ENCODE measurements at places on chromosomes 4 and X.

GRCh38 chr4:53459548-53459947 is 82.1 kb downstream of the FIP1L1 start:
- H3K4me1 ChIP-seq = no peaks in the 10 kb centered on the region
- H3K27me3 ChIP-seq = no peaks in the 10 kb centered on the region
- peaks cover 51% of the 10 kb centered on the region for H3K36me3 ChIP-seq
- DNase-seq = no peak
- H3K27ac ChIP-seq = no peak overlapping the region

- no peaks in the 10 kb centered on the region for H3K27me3 ChIP-seq
- H3K36me3 ChIP-seq = no peaks in the 10 kb centered on the region
- no peak for DNase-seq
- no peaks in the 10 kb centered on the region for H3K4me1 ChIP-seq
- H3K4me3 ChIP-seq = no peak overlapping the region
Measured at GRCh38 chr4:161629694-161630441, 533.9 kb downstream of the FSTL5 start.

- H3K27ac ChIP-seq = no peak overlapping the region
- no peaks in the 10 kb centered on the region for H3K27me3 ChIP-seq
- no peaks in the 10 kb centered on the region for H3K36me3 ChIP-seq
- DNase-seq = no peak
- no peak overlapping the region for H3K4me3 ChIP-seq
Measured at GRCh38 chrX:34546366-34546765, 110.7 kb downstream of the TMEM47 start.

DNA sequence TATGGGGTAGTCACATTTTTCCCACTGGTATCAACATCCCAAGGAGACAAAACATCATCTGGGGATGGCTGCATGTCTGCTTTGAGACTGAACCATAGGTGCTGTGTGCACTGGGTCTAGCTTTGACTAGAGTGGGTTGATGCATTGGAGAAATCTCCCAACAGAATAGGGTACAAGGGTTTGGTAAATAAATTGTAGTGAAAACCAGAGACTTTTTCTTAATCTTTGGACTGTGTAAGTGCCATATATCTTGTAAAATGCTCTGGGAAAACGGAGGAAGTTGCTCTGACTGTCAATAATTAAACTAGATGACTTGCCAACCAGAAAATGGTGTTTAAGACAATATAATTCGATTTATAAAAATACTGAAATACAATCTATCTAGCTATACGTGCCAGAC is 1064.0 kb upstream of the SLIT2 start:
- no peak for DNase-seq
- no peaks in the 10 kb centered on the region for H3K36me3 ChIP-seq

- no peak for DNase-seq
- peaks cover 7% of the 10 kb centered on the region for H3K27me3 ChIP-seq
- no peak overlapping the region for H3K4me3 ChIP-seq
- H3K27ac ChIP-seq = no peak overlapping the region
- H3K4me1 ChIP-seq = no peaks in the 10 kb centered on the region
Measured at GRCh38 chr4:113289766-113290165, 240.3 kb downstream of the ANK2 start.

- no peak overlapping the region for H3K4me3 ChIP-seq
- no peaks in the 10 kb centered on the region for H3K36me3 ChIP-seq
- no peak overlapping the region for H3K27ac ChIP-seq
- no peak for DNase-seq
- no peaks in the 10 kb centered on the region for H3K4me1 ChIP-seq
- no peaks in the 10 kb centered on the region for H3K27me3 ChIP-seq
Measured at GRCh38 chr4:134382478-134383227, 181.1 kb upstream of the PABPC4L start.

DNA sequence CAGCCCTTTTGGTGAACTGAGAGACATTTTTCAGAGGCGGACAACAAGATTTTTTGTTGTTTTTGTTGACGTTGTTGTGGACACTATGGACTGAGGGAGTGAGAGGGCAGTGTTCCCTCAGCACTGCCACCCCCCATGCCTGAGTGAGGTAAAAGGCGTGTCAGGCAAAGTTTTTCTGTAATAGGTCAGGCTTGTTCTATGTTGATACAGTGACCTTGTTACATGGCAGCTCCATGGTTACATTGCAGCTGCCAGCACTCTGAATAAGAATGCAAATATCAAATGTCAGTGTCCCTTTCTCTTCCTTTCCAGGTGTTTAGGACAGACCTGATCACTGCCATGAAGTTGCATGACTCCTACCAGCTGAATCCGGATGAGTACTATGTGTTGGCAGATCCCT is 36.6 kb downstream of the JADE1 start:
- DNase-seq = no peak
- peaks cover 36% of the 10 kb centered on the region for H3K36me3 ChIP-seq
- H3K4me1 ChIP-seq = peaks cover 9% of the 10 kb centered on the region
- H3K27ac ChIP-seq = no peak overlapping the region
- H3K27me3 ChIP-seq = no peaks in the 10 kb centered on the region

DNA sequence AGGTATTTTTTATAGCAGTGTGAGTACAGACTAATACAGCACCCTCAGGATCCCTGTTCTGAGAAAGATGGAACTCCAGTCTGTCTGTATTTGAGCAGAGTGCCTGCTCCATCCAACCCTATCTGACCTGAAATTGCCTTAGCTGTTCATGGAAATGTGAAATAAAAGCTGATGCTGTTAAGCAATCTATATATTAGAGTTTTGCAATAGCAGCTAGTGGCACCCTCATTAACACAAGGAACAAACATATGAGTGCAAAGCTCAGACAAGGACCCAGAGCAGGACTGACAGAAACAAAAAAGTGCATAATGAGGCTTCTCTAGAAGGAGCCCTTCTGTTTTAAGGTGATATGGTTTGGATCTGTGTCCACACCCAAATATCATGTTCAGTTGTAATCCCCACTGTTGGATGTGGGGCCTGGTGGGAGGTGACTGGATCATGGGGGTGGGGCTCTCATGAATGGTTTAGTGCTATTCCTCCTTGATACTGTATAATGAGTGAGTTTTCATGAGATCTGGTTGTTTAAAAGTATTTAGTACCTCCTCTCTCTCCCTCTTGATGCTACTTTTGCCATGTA is 272.9 kb upstream of the KLF3 start:
- DNase-seq = no peak
- no peak overlapping the region for H3K4me3 ChIP-seq
- H3K4me1 ChIP-seq = no peaks in the 10 kb centered on the region
- peaks cover 5% of the 10 kb centered on the region for H3K36me3 ChIP-seq
- H3K27ac ChIP-seq = no peak overlapping the region

DNA sequence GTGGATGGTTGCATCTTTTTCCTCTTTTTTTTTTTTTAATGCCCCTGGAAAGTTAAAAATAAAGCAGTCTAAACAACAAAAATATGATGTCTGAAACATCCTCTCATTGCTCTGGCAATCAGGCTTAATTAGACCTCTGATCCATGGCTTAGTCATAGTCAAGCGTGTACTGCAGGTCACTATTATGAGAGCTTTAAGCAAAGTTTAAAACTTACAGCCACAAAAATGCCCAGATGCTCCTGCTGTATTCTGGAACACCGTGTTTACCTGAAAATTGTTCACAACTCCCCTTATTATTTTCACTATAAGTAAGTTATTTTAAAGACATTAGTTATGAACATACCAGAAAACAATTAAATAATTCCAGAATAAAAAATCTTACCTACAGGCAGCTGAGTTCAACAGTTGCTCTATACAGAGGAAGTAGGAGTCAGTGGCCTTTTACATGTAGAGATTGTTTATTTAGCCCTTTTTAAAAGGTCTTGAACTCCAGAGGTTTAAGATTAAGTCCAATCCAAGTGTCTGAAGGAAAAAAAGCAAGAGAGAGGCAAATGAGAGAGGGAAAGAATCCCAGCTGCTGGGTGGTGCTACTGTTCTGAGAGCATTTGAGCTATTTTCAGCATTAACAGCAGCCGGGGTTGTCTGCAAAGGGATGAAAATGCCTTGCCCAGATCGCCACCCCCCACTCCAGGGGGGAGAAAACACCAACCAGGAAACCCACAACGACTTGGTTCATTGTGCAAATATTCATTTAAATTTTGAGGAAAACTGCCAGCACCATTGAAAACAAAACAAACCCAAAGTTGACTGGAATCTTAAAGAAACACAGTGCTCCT is 36.9 kb downstream of the SORBS2 start:
- no peaks in the 10 kb centered on the region for H3K4me1 ChIP-seq
- peaks cover 12% of the 10 kb centered on the region for H3K27me3 ChIP-seq
- no peak overlapping the region for H3K27ac ChIP-seq

DNA sequence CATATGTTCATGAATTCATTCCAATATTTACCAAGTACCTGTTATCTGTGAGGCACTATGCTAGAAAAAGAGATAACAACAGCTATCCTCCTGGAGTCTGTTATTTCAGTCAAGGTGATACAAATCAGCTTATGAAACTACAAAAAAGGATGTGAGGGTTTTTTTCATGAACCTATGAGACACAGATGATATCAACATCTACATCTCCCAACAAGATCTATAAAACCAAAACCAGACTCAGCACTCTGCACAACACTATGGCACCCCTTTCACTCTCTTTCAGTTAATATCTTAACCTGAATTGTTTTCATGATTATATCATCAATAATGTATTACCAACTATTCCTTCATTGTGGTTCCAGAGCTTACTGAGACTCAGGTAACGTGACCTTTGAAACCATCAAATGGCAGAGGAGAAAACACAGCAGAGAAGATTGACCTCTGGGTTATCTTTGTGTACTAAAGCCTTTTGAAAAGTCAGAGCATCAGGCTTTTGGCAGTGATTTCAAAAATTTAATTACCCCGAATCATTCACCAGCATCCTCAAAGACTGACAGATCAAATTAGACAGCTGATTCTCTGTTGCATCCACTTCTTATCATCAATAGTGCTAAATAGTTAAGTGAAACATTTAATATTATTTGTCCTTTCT is 244.6 kb upstream of the FTHL17 start:
- no peaks in the 10 kb centered on the region for H3K27me3 ChIP-seq
- no peaks in the 10 kb centered on the region for H3K4me1 ChIP-seq
- H3K27ac ChIP-seq = no peak overlapping the region
- DNase-seq = no peak

DNA sequence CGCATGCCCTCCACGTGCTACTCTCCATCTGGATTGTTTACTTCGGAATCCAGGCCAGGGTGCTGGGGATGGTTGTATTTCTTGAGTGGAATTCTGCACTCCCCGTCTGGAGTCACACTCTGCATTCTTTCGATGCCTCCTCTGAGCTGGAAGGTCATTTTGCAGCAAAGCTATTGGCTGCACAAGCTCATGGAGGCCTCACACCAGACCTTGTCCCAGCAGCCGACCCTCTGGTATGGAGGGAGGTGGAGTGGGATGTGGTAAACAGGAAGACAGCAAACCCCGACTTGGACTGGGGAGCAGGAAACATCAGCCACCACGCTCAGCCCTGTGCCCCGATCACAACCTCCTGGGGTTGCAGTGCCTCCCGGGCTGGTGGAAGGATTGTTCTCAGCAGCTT is 225.3 kb upstream of the LNX1 start:
- no peaks in the 10 kb centered on the region for H3K27me3 ChIP-seq
- no peaks in the 10 kb centered on the region for H3K36me3 ChIP-seq
- H3K27ac ChIP-seq = no peak overlapping the region
- H3K4me3 ChIP-seq = no peak overlapping the region
- H3K4me1 ChIP-seq = no peaks in the 10 kb centered on the region

- H3K4me3 ChIP-seq = no peak overlapping the region
- peaks cover 10% of the 10 kb centered on the region for H3K27me3 ChIP-seq
- no peak overlapping the region for H3K27ac ChIP-seq
- no peak for DNase-seq
- H3K4me1 ChIP-seq = no peaks in the 10 kb centered on the region
Measured at GRCh38 chrX:13893826-13894225, 76.9 kb upstream of the GPM6B start.

DNA sequence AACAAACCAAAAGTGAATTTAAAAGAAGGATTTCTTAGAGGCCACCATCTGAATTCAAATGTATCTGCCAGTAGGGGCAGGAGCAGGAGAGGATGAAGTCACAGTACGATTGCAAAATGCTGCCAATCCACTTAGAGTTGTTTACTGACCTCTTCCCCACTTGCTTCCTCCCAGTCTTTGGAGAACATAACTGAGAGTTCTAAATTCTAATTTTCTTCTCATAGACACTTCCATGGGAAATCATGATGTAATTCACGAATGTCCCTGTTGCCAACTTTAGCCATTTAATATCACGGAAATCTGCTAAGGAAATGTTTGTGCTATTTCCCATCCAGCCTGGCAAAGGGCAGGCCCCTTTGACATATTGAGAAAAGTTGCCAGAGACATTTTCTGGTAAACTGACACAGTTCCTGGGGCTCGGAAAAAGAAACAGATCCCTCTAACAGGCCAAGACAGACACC is 33.6 kb upstream of the NOCT start:
- DNase-seq = no peak
- H3K27me3 ChIP-seq = peaks cover 5% of the 10 kb centered on the region
- no peaks in the 10 kb centered on the region for H3K36me3 ChIP-seq
- no peaks in the 10 kb centered on the region for H3K4me1 ChIP-seq

GRCh38 chr4:110904435-110905065 is 281.7 kb upstream of the PITX2 start:
- H3K4me3 ChIP-seq = no peak overlapping the region
- H3K27me3 ChIP-seq = no peaks in the 10 kb centered on the region
- DNase-seq = no peak
- no peaks in the 10 kb centered on the region for H3K36me3 ChIP-seq

DNA sequence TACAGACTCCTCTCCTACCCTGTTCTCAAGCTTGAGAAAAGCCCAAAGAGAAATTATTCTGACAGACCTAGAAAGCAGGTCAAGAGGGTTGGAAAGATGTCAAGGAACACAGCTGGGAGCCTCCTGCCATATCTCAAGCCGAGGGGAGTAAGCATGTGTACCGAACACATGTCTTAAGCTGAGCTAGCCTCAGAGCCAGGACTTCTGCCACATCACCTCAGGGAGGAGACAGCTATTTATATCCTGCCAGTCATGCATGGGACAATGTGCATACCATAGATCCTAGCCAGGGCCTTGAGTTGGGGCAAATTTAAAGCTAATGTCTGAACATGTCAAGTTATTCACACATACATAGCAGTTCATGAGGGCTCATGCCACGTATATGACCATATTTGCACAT is 11.8 kb downstream of the TMEM31 start:
- no peak overlapping the region for H3K4me3 ChIP-seq
- H3K27ac ChIP-seq = no peak overlapping the region
- no peaks in the 10 kb centered on the region for H3K36me3 ChIP-seq
- H3K4me1 ChIP-seq = no peaks in the 10 kb centered on the region
- DNase-seq = no peak

DNA sequence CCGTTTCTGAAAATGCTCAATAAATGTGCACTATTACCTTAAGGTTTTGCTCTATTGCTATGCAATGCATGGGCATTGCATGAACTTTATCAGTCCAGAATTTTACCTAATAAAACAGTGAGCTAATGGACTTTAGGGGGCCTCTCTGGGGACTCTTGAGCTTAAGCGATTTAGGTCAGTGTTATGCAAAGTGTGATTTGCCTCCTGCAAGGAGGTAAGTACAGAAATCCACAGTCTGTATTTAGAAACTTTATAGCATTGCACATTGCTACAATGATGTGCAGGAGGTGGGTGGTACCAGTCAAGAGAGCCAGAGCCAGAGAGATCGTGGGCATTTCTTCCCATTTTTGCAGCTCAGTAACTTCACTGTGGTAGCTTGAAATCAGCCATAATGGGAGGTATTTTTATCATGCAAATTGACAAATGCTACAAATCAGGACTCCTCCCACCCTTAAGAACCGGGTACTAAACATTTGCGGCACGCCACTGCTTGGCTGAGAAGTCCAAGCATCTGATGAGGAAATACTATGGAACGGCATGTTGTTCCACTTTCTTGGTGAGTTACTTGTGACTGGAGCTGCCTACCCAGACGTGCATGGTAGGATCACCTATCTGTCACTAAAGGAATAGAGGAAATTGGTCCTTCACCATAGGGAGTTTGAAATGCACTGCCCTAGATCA is 174.6 kb upstream of the PGRMC2 start:
- H3K27ac ChIP-seq = no peak overlapping the region
- DNase-seq = no peak
- H3K4me1 ChIP-seq = no peaks in the 10 kb centered on the region
- H3K36me3 ChIP-seq = no peaks in the 10 kb centered on the region
- no peaks in the 10 kb centered on the region for H3K27me3 ChIP-seq
